ENCODE measurements at places on chromosomes 2 and 18. TPM values are rescaled to one million over a fixed set of nuclear protein-coding genes. Genes with fewer than 3 reads are reported as not detected.

Gene VIT
- total RNA-seq, result 0.26 TPM

Gene DNAJC27
- 1.0 TPM for total RNA-seq

GRCh38 chr2:11480406-11480805, 14.4 kb upstream of the E2F6 start:
- no peak for DNase-seq

- DNase-seq, result no peak
Measured at GRCh38 chr2:61247204-61247812, 85.3 kb downstream of the C2orf74 start.

GRCh38 chr18:64791236-64791635, 642.3 kb upstream of the LINC00305 start:
- DNase-seq, result no peak

Gene FBXO48
- total RNA-seq, result 0.25 TPM

GRCh38 chr2:121471532-121472469, 58.9 kb upstream of the RNU4ATAC start:
- DNase-seq, result peak; percentile 48

DNA sequence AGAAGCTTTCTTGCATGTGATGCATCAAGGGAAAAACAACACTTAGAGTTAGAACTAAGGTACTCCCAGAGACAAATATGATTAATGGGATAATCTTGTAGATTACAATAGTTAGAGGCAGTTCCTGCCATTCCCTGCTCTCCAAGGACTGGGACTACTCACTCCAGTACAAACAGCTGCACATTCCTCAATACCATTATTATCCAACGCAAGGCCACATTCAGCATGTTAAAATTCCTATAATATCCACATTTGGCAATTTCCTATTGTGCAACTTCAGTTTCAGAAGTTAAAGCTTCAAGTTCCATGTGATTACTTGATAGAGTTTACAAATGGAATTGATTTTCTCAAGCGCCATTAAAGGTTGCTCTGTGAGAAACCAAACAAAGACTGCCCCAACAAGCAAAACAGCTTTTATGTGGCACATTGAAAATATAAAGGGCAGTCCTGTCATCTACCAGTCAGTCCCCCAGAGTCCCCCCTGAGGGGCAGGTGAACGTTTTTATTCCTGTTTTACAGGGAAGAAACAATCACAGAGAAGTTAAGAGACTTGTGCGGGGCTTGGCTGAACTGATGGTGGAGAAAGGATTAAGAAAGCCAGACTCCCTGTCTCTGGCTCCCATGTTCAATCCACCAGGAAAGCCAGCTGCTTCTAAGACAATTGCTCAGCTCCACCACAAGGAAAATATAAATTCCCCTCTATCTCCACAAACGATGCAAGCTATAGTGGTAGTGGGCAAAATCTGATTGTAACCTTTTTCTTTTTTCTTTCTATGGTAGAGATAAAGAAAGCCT, 72.6 kb downstream of the TXNL1 start:
- DNase-seq, result no peak

Gene FEV
- not detected for total RNA-seq

Gene CCDC68
- 0.26 TPM for total RNA-seq

GRCh38 chr2:95298486-95299111, 1.5 kb downstream of the KCNIP3 start:
- DNase-seq, result no peak

DNA sequence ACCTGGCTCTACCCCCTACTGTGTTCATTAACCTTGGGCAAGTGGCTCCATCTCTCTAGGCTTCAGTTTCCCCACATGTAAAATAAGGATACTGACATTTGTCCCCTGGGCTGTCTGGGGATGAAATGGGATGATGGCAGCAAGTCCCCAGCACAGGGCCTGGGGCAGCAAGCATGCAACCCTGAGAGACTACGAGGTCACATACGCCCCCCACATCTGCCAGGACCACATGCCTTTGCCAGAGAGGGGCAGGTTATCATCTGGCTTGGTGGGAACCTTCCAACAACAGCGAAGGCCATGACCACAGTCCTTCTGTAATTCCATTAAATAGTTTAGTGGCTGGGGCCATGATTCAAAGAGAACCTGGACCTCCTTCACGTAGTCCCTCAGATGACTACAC, 145.9 kb upstream of the REV1 start:
- no peak for DNase-seq

Gene ALPP
- total RNA-seq, result not detected

DNA sequence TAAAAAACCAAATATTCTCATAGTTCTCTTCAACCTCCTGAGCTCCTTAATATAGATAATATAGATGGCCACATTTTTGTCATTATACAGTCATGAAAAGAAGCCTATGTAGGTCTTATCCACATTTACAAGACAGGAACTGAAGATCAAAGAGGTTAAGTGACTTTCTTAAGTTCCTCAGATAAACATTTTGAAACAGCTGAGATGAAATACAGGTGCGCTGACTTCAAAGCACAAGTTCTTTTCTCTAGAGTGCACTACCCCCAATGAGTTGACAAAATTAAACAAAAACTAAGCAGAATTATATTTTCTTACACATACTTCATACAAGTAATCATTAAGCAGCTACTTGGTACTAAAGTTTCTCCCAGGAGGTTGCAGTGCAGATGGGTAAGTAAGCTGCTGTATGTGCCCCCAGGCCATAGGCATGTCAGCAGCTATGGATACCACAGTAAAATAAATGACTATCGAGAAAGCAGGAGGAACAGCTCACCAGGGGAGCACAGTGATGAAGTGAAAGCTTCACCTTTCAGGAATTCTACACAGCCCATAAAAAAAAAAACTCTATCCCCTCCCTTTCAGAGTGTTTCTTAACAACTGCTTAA, 199.8 kb downstream of the DPP10 start:
- DNase-seq, result no peak

DNA sequence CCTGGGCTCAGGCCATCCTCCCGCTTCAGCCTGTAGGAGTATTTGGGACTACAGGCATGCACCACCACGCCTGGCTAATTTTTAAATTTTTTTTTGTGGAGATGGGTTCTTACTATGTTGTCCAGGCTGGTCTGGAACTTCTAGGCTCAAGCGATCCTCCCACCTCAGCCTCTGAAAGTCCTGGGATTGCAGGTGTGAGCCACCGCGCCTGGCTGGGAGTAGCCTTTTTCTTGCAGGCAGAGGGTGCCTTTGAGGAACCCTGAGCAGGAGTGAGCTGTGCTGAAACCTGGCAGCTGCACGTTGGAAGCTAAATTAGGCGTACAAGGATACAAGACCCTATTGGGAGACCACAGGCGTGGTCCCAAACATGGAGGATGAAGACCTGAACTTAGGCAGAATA, 8.0 kb downstream of the CTDSP1 start:
- no peak for DNase-seq

DNA sequence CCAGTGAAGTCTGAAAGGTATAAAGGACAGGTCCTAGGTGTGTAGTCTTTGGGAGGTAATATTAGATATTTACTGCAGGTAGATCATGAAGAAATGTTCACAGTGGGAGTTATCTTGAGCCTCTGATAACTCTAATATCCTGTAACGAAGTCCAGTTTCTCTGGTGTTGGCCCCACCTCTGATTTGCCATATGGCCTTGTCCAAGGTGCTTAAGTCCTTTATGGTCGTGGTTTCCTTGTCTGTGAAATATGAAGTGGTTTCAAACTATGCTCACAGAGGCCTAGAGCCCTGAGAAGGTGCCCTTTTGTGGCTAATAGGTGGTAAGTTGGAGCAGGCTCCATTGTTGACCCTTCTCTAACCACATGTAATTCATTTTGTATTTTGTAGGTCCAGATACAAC, 190.7 kb downstream of the ICOS start:
- no peak for DNase-seq

DNA sequence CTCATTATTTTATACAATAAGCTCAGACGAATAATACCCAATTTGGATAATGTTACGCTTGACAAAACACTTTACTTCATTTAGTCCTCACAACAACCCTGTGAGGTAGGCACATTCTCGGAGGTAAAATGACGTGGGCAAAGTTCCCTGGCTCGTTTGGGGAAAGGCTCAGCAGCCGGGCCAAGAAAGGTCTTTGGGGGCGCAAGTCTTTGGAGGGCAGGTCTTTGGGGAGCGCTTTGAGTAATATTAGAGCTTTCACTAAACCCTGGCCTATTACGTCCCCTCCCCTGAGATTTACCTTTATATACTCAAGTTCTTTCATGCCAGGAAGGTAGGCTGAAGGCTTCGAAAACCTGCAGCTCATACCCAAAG, 427 bp downstream of the RBKS start:
- DNase-seq, result no peak

DNA sequence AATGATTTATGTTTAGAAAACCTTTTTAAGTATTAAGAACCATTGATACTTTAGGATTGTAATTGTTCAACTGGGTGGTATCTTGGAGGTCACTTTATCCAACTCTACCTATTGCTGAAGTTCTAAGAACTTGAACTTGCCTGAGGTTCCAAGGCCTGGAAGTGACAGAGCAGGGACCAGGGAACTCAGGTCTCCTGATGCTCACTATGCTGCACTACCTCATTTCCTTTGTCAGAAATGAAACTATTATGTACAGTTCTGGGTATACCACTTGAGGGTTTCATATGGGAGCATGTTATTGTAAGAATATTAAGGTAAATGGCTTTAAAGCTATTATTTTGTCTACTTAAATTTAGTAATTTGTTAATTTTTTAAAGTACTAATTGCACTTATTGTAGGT, 3.0 kb downstream of the MBD5 start:
- DNase-seq, result peak; percentile 4

DNA sequence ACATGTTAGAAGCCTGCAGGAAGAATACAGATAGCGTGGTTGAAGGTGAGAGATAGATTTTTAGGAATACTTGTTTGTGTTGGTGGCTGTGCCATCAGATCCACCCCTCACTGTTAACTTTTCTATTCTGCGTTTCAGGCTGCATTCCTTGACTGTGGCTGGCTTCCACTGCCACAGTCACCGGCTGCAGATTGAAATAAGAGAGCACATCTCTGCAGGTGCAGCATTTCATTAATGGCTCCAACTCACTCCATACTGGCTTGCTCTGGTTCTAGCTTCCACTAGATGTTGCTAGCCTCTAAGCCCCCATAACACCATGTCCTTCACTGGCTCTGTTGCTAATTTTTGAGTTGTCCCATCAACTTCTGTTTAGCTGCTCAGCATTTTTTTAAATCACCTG, 286.5 kb downstream of the CPS1 start:
- DNase-seq, result no peak

DNA sequence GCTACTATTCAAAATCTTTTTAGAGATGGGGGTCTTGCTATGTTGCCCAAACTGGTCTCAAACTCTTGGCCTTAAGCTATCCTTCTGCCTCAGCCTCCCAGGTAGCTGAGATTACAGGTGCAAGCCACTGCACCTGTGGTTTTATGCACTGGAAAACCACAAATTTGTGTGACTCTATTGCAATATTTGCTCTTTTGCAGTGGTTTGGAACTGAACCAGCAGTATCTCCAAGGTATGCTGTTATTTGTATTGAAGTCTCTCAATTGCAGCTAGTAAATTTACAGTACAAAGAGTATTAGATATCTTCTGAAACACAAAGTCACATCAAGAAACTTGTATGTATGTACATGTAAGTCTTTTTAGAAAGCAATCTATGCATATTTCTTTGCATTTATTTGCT, 46.2 kb downstream of the PPP4R1 start:
- no peak for DNase-seq

Gene ACOXL
- total RNA-seq, result not detected

- DNase-seq, result no peak
Measured at GRCh38 chr2:222837643-222838056, 23.2 kb upstream of the ACSL3 start.

- DNase-seq, result no peak
Measured at GRCh38 chr2:128466376-128466775, 147.7 kb upstream of the HS6ST1 start.

Gene CROCC2
- not detected for total RNA-seq

All from dermis microvascular lymphatic vessel endothelial cell (primary cell).